ENCODE measurements at places on chromosomes 5 and 9.

- no peak for DNase-seq
Measured at GRCh38 chr5:169599451-169599850, 15.9 kb downstream of the SPDL1 start.

GRCh38 chr5:132830436-132831094 lies at the start of gene SHROOM1:
TSS of gene SHROOM1 (minus strand) at chr5:132830647. CDS start at chr5:132826140, 4,507 bp downstream.
- no peak for DNase-seq

GRCh38 chr5:157516626-157517325 lies 56.8 kb downstream of the NIPAL4 start:
- DNase-seq = no peak

DNA sequence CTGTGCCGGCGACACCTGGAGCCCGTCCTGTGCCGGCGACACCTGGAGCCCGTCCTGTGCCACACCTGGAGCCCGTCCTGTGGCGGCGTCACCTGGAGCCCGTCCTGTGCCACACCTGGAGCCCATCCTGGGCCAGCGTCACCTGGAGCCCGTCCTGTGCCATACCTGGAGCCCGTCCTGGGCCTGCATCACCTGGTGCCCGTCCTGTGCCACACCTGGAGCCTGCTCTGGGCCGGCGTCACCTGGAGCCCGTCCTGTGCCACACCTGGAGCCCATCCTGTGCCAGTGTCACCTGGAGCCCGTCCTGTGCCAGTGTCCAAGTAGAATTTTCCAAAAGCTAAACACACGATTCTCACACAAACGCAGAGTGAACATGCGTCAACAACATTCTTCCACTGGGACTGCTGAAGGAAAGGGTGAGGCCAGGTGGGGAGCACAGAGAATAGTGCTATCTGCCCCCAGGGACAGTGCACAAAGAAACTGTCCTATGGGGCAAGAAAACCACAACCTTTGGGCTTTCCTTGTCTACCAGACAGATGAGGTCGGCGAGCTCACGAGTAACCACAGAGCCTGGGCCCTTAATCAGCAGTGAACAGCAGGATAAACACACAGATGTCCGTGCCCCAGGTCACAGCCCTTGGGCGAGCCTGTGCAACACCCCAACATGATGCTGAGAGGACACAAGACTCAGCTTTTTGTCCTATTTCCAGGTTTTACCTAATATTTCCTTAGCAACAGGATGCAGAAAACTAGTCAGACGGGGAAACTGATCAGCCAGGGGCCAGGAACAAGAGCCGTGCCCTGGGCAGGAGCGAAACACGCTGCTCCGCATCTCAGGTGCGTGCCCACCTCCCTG lies 7.9 kb downstream of the QSOX2 start:
- no peak for DNase-seq

DNA sequence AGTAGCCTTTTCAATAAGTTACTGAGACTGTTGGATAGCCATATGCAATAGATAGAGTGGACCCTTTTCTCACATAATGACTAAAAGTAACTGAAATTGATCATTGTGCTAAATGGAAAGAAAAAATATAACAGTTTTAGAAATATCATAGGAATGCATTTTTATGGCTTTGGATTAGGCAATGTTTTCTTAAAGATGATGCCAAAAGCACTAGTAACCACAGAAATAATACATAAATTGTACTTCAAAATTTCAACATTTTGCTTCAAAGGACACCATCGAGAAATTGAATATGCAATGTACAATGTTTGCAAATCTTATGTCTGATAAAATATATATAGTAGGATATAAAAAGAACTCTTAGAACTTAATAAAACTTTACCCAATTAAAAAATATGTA lies 1267.5 kb upstream of the CDH9 start:
- no peak for DNase-seq

- DNase-seq = no peak
Measured at GRCh38 chr5:61280761-61281427, 51.2 kb upstream of the ZSWIM6 start.

GRCh38 chr5:91632871-91633270 lies 249.8 kb upstream of the ARRDC3 start:
- DNase-seq = no peak

GRCh38 chr5:58369513-58370190 lies 90.2 kb downstream of the PLK2 start:
- no peak for DNase-seq

- no peak for DNase-seq
Measured at GRCh38 chr9:115416299-115416698, 298.3 kb upstream of the TNC start.

DNA sequence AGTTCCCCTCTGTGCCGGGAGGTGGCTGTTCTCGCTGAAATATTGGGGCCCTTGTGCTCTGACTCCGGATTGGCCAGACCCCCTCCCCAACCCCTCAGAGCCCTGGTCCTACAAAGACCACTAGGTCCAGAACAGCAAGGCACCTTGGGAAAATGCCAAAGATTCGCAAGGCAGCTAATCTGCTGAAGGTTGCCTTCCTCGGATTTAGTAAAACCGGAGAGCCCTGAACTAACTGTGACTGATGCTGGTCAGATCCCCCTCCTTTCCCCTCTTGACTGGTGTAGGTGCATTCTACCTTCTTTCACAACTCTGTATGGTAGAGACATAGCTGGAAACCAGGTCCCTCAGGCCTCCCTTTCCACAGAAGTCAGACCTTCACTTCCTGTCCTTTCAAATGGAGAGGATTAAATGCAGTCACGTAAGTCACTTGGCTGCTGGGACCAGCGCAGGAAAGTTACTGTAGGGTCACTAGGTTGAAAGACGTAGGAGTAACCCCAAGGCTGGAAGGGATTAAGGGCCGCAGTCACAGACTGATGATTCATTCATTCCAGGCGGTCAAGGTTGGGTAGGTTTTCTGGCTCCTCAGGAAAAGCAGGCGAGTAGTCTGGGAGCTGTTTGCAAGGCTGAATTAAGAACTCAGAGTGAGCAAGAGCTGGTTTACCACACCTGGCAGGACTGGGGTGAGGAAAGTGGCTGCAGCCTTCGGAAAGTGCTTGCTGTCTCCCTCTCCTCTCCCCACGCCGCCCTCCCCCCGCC lies 5.3 kb downstream of the BARX1 start:
- DNase-seq = no peak

GRCh38 chr5:51987669-51988209 lies 604.5 kb downstream of the ISL1 start:
- no peak for DNase-seq

DNA sequence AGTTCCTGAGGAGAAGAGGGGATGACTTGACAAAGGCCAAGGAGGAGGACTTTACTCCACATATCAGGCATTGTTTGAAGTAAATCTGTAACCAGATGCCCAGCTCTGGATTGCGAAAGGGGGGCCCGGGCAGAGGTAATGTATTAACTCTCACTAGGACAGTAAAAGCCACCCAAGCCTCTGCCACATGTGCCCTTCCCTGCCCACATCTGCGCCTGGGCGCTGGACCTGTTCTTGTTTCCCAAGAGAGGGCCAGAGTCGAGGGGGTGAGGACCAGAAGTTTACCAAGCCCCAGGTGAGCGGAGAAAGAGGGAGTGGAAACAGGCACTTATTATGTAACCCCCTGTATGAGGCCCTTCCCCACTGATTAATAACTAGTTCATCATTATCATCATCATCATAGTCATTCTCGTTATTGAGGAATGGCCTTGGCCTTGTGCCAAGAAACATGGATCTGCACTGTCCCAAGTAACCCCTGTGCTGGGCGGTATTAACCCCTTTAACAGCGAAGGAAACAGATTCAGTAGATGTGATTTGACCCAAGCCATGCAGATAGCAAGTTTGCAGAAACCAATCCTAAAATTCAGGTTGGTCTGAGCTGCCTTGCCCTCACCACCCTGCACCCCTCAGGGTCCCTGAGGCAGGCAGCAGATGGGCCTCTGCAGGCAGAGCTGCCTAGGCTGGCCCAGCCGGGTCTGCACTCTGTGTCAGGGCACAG lies at the start of gene SLC23A1:
Gene SLC23A1, minus strand, starts transcription at position 23 of the 718 bp plus-strand sequence. CDS start 44 bp downstream, outside the sequence.
- no peak for DNase-seq

- no peak for DNase-seq
Measured at GRCh38 chr9:37191403-37192089, 71.2 kb downstream of the ZCCHC7 start.

GRCh38 chr5:159424123-159424522 lies 93.8 kb upstream of the IL12B start:
- DNase-seq = no peak

- DNase-seq = no peak
Measured at GRCh38 chr9:131303381-131304321, 14.1 kb downstream of the PLPP7 start.

DNA sequence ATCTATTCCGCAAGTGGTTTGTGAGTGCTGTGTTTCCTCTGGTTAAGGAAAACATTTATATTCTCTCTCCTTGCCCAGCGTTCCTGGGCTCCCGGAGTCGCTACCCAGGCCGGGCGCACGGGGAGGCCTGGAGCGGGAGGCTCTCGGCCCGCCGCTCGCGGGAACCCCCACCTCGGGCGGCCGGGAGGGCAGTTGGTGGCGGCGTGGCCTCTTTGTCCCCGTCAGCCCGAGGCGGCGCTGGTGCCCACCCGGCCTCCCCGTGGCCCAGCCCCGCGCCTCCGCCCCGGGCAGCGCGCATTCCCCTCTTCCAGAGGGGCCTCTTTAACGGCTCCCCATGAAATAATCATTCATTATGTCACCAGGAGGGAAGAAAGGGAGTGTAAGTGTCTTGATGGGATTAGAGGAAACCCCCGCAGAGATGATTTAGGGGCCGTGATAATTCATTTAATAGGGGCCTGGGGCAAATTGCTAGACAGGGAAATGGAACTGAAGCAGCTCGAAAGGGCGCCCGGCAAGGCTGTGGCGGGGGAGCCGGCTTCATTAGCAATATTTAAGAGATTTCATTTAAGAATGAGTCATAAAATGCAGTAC lies 181.9 kb upstream of the TBCA start:
- DNase-seq = no peak

DNA sequence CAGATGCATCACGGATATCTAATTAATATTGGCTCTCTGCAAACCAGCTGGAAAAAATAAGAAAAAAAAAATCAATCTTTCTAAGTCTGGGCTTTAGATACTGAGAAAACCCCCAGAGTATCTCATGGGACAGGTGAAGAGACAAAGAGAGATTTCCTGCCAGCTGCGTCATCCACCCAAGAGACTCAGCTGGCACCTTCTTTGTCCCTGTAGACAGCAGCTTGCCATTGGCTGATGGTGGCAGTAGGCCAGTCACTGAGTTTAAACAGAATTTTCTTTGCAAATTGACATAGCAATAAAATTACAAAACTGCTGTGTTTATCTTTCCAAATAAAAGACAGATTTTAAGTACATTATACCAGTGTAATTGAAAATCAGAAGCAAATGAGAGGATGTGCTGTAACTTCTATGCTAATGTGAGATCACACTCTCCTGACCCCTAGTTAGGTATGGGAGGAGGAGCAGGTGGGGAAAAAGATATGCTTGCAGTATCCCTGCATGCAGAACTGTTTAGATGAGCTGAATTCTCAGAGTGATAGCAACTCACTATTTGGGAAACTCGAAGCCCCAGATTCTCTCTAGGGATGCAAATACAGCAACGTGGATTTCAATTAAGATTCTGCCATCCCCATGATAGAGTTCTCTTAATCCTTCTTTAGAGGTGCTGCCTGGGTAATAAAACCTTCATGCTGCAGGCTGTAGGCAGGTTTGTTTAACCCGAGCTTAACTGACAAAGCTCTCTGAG lies 72.2 kb downstream of the NMUR2 start:
- DNase-seq = no peak

DNA sequence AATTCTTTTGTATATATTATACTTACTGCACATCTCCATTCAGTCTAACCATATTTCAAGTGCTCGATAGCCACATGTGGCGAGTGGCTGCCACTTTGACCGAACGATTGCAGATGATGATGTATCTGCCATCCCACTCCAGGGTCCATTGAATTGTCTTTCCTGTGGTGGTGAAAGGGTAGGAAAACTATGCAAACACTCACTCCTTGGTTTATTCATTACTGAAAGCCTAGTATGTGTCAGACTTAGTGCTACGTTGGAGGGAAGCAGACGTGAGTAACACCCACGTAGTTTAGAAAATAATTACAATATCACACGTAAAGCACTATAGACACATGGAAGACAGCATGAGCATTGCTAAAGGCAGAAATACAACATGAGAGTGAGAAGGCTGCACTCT lies 353.7 kb downstream of the CSNK1G3 start:
- DNase-seq = no peak

GRCh38 chr9:126754436-126755316 lies 50.2 kb upstream of the ZBTB43 start:
- DNase-seq = no peak

GRCh38 chr5:177176175-177176711 lies 42.7 kb downstream of the NSD1 start:
- DNase-seq = no peak

GRCh38 chr9:136799854-136800657 lies 3.9 kb downstream of the CCDC183 start:
- peak; percentile 84 for DNase-seq

DNA sequence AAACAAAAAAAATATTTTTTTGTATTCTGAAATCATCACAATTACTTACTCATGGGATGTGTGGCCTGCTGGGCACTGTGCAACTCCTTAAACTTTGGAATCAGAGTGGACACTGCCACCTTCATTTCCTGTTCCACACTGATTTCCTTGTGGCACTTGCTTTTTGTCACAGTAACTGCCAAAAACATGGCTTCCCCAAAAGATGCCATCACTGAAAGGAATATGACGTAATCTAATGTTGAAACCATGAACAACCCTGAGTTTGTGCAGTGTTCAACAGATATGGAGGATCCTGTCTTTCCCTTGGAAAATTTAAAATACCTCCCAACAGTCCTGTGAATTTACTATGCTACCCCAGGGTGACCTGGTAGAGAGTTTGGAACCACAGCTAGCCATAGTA lies 12.6 kb upstream of the IL12B start:
- no peak for DNase-seq

- peak; percentile 17 for DNase-seq
Measured at GRCh38 chr5:17216176-17216973, 1.1 kb upstream of the BASP1 start.

DNA sequence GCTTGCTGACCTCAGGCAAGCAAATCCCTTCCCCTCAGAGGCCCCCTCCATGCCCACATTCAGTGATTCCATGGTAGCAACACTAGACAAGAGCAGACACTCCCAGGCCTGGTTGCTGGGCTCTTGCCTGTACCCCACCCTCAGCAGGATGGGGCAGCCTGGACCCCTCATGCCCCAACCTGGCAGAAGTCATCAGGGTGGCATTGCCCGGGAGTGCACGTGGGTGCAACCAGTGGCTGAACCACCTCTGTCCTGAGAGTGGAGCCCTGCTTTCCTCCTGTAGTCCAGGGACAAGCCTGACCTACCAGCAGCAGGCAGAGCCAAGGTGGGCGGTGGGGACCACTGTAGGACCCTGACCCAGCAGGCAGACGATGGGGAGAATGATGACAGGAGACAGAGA lies 65.8 kb upstream of the TBC1D2 start:
- DNase-seq = no peak

GRCh38 chr9:99235926-99236634 lies 14.0 kb downstream of the SEC61B start:
- no peak for DNase-seq

Data from T-helper 1 cell (primary cell).